Memory B cell (primary cell): ENCODE measurements at places on chromosomes 2 and 18.

GRCh38 chr2:170711196-170711773, 3.9 kb upstream of the SP5 start:
- no peak overlapping the region for H3K4me3 ChIP-seq
- peaks cover 1% of the 10 kb centered on the region for H3K36me3 ChIP-seq
- no peak overlapping the region for H3K27ac ChIP-seq
- peaks cover 12% of the 10 kb centered on the region for H3K4me1 ChIP-seq

- H3K36me3 ChIP-seq = no peaks in the 10 kb centered on the region
- H3K27me3 ChIP-seq = no peaks in the 10 kb centered on the region
- DNase-seq = no peak
- H3K4me1 ChIP-seq = no peaks in the 10 kb centered on the region
- no peak overlapping the region for H3K27ac ChIP-seq
- no peak overlapping the region for H3K4me3 ChIP-seq
Observed at GRCh38 chr2:7887441-7887840, 794.4 kb upstream of the ID2 start.

- no peaks in the 10 kb centered on the region for H3K36me3 ChIP-seq
- DNase-seq = no peak
- peaks cover 13% of the 10 kb centered on the region for H3K27me3 ChIP-seq
- H3K4me3 ChIP-seq = no peak overlapping the region
- no peaks in the 10 kb centered on the region for H3K4me1 ChIP-seq
Observed at GRCh38 chr18:3790703-3791102, 340.7 kb downstream of the TGIF1 start.

DNA sequence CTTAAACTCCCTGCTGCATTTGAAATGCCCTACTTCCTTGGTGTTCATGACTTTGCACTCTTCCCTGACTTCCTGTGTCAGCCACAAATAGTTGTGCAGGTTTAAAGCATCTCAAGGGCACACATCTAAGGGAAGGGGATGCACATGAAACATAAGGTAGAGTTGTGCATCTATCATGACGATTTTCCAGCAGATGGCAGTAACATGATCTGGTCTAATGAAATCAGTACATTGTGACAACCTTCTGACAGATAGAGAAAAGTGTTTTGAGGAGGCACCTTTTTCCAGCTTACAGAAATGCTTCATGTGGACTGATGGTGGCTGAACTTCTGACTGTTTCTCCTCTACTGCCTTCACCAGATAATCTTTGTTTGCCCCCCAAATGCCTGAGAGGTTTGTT, 238.9 kb downstream of the XIRP2 start:
- DNase-seq = no peak
- H3K27me3 ChIP-seq = no peaks in the 10 kb centered on the region
- no peaks in the 10 kb centered on the region for H3K4me1 ChIP-seq
- no peaks in the 10 kb centered on the region for H3K36me3 ChIP-seq
- H3K4me3 ChIP-seq = no peak overlapping the region

GRCh38 chr2:60414495-60415138, 138.8 kb downstream of the BCL11A start:
- H3K4me3 ChIP-seq = peak overlapping the region; percentile 49
- no peaks in the 10 kb centered on the region for H3K27me3 ChIP-seq
- H3K27ac ChIP-seq = peak overlapping the region; percentile 82

DNA sequence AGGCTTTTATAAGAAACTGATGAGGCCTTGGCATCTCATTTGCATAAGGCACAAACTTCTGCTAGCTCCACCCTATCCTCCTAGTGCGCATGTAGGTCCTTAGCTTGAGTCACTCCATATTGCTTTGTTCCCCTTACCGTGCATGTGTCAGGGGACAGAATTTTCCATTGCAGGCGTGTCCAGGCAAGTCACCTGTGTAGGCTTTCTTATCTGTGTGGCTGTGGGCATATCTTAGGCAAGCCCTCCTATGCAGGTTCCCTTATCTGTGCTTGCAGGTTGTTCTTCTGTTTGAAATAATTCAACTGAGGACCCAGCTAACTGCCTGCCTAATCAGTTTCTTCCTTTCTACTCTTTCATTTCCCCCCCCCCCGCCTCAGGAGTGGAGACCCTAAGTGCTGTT, 63.3 kb upstream of the CDCA7 start:
- DNase-seq = no peak
- H3K4me3 ChIP-seq = no peak overlapping the region
- H3K27me3 ChIP-seq = peaks cover 1% of the 10 kb centered on the region
- no peak overlapping the region for H3K27ac ChIP-seq
- no peaks in the 10 kb centered on the region for H3K36me3 ChIP-seq

DNA sequence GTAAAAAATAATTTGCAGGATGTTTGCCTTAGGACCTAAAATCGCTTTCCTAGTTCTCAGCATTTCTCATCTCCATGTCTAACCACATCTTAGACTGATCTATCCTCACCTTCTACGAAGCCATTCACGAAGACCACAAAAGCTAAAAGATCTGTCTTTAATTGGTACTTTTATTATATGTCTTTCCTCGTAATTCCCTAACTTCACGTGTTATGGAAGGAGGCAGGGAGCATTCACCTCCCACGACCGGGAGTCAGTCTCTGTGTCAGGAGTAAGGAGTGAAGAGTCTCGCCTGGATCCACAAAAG, 1.6 kb downstream of the DLGAP1 start:
- H3K36me3 ChIP-seq = peaks cover 1% of the 10 kb centered on the region
- no peak overlapping the region for H3K4me3 ChIP-seq
- H3K27me3 ChIP-seq = peaks cover 11% of the 10 kb centered on the region

DNA sequence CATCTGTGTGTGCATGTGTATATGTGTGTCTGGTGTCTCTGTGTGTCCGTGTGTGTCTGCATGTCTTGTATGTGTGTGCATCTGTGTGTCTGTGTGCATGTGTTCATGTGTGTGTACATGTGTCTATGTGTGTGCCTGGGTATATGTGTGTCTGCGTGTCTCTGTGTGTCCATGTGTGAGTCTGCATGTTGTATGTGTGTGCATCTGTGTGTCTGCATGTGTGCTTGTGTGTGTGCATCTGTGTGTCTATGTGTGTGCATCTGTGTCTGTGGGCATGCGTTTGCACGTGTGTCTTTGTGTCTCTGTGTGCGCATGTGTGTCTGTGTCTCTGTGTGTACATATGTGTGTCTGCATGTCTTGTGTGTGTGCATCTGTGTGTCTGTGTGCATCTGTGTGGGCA, 207.7 kb downstream of the TNS1 start:
- no peak for DNase-seq
- H3K27ac ChIP-seq = no peak overlapping the region
- H3K36me3 ChIP-seq = no peaks in the 10 kb centered on the region

- H3K4me1 ChIP-seq = peaks cover 15% of the 10 kb centered on the region
- no peak for DNase-seq
- H3K4me3 ChIP-seq = no peak overlapping the region
- H3K27ac ChIP-seq = no peak overlapping the region
- H3K27me3 ChIP-seq = no peaks in the 10 kb centered on the region
Observed at GRCh38 chr18:68722821-68723220, 7.9 kb upstream of the TMX3 start.

- peak overlapping the region; percentile 29 for H3K27ac ChIP-seq
- peaks cover 55% of the 10 kb centered on the region for H3K36me3 ChIP-seq
- H3K4me3 ChIP-seq = no peak overlapping the region
- no peaks in the 10 kb centered on the region for H3K4me1 ChIP-seq
- DNase-seq = no peak
Observed at GRCh38 chr2:28926847-28927246, 32.4 kb downstream of the WDR43 start.
